ENCODE measurements at places on chromosomes 5 and 9.

DNA sequence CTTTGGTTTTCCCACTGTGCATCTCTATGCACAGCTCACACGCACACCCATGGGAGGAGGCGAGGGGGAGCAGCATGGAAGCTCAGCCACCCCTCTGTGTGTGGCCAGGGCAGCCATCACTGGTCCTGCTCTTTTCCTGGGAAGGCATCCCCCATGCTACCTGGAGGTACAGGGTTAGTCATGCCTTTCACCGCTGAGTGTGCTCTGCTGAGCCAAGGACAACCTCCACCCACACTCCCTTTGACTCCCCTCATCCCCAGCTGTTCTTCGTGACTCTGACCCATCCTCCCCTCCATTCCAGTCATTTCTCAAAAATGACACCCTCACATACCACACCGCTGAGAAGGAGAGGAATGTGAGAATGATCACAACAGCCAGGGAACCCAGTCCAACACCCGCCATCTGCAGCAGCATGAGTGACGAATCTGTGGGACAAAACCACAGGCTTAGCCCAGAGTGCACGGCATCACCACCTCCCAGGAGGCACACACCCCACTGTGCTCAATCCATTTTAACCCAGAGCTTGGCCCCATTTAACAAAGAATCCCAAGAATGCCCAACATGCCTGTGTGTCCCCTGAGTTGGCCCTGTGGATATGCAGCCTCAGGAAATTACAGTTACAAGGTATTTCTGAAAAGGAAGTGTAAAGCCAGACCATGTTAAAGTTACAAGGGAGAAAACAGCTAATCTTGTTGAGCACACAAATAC is 133.4 kb downstream of the SUSD1 start:
- DNase-seq: no peak

- no peak for DNase-seq
These were observed 30.3 kb upstream of the CTNNAL1 start for GRCh38 chr9:109043578-109043977.

DNA sequence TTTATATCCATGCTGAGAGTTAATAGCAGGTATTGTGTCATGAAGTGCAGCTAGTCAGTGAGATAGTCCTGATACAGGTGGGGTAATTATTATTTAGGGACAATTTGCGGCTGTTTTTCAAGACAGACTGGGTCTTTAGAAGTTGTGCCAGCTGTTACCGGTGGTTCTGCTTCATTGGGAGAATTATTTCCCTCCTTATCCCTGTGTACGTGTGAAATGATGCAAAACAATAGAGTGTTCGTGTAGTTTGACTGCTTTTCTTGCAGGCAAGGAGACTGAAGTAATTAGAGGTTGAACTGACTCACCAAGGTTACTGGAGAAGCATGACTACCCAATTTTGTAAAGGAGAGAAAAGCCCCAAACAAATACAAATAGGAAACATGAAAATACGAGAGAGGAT is 101.7 kb downstream of the ARRDC3 start:
- DNase-seq: no peak

GRCh38 chr9:89452561-89452960 is 45.4 kb downstream of the SEMA4D start:
- no peak for DNase-seq

GRCh38 chr5:34648039-34648839 is 7.9 kb upstream of the RAI14 start:
- no peak for DNase-seq

- DNase-seq: no peak
These were observed 151.5 kb downstream of the DCP2 start for GRCh38 chr5:113128082-113128481.

- no peak for DNase-seq
These were observed 228.3 kb downstream of the CACNA1B start for GRCh38 chr9:138105561-138106505.

DNA sequence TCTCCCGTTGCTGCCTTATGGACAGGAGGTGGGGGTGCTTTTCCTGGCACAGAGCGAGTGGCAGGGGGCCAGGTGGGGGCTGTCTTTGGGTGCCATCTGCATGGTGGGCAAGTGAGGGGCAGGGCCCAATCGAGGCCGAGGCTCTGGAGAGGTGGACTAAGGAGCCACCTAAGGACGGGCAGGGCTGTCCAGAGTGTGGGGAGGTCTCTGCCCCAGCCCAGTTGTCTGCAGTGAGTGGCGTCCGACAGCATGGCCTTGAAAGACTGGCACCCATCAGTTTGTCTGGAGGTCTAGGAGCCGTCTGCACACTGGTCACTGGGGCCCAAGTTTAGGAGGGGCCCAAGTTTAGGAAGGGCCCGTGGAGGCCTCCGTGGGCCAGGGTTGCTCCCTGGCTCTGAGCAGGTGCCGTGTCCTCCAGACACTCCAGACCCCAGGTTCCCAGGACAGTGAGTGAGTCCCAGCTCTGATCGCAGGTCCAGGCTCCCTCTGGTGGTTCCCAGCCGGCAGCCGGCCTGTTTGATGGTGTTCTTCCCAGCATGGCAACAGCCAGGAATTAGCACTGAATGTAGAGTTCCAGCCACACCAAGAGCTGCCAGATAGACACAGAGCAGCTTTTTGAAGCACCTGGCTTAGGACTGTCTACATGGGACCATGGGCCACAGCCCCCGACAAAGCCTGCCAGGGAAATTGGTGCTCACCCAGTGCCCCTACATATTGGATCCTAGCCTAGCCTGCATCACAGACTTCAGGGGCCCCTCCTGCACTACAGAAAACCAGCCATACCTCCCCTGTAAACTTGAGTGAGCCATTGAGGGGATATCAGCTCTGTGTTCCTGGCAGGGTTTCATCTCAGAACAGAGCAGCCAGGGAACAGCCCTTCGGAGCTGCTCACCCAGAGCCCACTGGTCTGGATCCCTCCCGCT is 120.9 kb downstream of the WNK2 start:
- no peak for DNase-seq

GRCh38 chr5:159262472-159262858 is 625 bp upstream of the UBLCP1 start:
- no peak for DNase-seq

- DNase-seq: no peak
These were observed 58.6 kb upstream of the ZSWIM6 start for GRCh38 chr5:61273279-61273975.

DNA sequence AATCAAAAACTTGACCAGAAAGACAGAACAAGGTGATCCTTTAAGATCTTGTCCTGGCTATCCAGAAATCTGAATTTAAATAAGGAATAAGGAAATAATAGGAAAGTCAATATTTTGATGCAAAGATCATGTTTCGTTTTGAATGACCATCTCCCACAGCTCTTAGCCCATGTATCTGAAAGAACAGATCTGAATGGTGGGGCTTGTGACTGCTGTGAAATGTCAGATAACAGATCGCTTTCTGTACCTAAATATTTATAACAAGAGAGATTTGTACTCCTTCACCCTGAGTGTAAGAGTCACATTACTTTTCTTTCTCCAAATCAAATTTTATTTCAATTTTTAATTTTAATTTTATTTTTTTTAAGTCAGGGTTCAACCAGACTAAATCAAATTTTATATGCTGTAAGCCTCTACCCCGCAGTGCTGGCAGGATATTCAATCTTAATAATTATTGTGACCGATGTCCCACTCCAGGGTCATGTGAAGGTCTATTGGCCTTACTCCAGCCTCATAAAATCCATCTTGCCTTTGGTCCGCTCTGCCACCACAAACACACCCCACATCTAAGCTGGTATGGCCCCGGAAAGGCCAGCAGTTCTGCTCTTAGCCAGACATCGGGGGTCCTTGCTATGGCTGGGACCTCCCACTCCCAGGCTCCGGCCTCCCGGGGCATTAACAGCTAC is 7.0 kb upstream of the SLC26A2 start:
- DNase-seq: no peak

DNA sequence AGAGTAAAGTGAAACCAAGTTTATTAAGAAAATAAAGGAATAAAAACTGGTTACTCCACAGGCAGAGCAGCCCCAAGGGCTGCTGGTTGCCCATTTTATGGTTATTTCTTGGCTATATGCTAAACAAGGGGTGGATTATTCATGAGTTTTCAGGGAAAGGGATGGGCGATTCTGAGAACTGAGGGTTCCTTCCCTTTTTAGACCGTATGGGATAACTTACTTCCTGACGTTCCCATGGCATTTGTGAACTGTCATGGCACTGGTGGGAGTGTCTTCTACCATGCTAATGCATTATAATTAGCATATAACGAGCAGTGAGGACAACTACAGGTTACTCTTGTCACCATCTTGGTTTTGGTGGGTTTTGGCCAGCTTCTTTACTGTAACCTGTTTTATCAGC is 323.9 kb upstream of the PTGER4 start:
- DNase-seq: no peak

DNA sequence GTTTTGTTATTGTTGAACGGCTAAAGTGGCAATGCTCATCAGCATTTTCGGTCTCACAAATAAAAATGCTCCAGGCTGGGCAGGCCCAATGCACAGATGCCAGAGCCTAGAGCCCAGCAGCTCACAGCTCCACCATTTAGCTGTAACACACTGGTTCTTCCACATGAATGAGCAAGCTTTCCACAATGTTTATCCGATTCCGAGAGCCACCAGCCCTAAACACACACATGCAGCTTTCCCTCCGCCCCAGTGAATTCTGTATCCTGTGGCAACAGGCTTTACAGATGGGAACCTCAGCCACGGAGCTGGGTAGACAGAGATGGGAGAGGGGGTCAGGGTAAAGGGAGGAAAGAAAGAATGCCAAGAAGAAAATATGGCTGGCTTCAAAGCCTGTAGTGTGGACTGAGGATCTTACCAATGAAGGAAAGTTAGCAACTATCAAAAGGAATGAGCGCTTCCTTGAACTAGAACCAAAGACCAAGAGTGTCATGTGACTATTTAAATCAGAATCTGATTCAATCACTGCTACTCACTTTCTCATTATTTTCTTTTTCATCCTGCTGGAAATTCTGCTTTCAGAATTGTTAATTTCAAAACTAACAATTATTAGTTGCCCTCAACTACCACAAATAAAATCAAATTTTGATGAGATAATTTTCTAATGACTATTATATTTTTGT is 77.1 kb downstream of the MRPS27 start:
- DNase-seq: no peak

DNA sequence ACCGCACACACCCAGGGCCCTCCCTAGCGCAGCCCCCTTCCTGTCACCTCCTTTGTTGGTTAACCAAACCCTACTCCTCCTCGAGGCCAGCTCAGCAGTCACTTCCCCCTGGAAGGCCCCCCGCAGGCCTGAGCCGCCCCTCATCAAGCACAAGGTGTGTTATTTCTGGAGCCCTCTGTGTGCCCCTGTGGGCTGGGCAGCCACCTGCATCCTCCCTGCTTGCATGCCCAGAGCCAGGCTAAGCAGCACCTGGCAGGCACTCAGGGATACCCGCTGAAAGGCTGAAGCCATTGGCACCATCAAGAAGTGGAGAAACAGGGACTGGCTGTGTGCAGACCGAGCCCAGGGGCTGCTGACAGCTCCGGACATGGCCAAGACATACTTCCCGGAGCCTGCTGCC is 121.8 kb downstream of the ZNF354C start:
- no peak for DNase-seq

- no peak for DNase-seq
These were observed 57.0 kb upstream of the RNF180 start for GRCh38 chr5:64108674-64109073.

DNA sequence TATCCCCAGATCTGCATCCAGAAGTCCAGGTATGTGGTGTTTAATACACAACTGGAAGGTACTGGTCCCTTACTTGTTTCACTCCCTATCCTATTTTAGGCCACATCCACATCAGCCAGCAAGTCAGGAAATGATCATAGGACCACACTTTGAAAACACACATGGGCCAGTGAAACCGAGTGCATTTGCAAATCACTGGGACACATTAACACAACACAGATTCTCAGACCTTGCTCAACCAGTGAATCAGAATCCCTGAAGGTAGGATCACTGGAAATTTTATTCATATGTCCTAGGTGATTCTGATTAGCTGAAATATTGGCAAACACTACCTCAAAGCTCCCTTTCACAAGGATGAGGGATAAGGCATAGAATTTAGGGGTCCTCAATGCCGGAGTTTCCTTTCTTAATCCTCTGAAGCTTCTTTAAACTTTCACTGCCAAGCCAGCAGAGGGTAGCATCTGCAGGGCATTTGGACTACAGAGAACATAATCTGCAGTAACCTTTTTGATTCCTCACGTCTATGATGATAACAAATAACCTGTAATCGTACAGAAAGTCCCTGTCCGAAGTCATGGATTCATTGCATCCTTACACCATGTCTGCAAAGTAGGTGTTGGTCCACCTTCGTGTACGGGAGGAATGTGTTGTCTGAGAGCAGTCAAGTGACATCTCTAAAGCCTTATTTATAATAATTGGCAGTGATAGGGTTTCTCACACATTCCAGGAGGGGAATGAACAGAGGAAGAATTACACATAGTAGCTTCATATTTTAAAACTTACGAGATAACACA is 11.0 kb upstream of the ABLIM3 start:
- DNase-seq: no peak

GRCh38 chr9:113477661-113478060 is 14.1 kb downstream of the RGS3 start:
- no peak for DNase-seq

- no peak for DNase-seq
These were observed 104.3 kb downstream of the NFIB start for GRCh38 chr9:14209399-14210345.

GRCh38 chr5:118679264-118679940 is 308.9 kb downstream of the DTWD2 start:
- DNase-seq: no peak

DNA sequence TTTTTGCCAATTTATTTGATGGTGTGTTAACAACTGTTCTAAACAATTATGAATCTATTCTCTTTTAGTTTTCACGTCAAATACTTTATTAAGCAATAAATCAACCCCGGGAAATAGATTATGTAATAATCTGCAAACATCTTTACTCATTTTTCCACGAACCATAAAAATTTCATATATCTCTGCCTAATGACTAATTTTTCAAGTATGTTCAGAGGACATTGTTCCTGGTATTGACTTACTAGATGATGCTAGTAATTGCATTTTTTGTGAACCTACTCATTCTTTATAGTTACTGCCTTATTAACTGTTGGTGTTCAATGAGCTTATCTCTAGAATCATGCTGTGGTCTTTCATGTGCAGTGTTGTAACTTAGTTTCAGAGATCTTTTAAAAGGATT is 41.0 kb upstream of the FBN2 start:
- no peak for DNase-seq

GRCh38 chr9:94872083-94872833 is 145.8 kb downstream of the AOPEP start:
- DNase-seq: no peak

- no peak for DNase-seq
These were observed 39.6 kb downstream of the ADCY2 start for GRCh38 chr5:7435503-7435902.

DNA sequence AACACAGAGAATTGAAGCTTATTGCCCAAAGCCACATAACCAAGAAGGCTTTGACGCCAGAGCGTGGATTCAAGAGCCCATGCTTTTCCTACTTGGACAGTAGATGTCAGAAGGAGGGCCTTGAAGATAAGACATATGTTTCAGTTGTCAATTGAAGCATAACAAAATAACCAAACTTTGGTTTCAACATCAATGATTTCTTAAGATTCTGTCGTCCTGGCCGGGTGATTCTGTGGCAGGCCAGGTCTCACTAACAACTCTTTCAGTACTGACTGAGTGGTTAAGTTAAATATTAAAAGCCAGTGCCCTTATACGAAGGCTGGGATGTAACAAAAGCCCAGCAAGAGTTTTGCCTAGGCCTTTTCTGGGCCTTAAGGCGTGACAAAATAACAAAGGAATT is 94.0 kb downstream of the RCL1 start:
- no peak for DNase-seq

- DNase-seq: no peak
These were observed 144.6 kb upstream of the SGCD start for GRCh38 chr5:156182174-156182967.

GRCh38 chr5:94544031-94544650 is 74.3 kb downstream of the KIAA0825 start:
- no peak for DNase-seq
